HS-27A (cell line): ENCODE measurements at places on chromosomes 2 and 18.

DNA sequence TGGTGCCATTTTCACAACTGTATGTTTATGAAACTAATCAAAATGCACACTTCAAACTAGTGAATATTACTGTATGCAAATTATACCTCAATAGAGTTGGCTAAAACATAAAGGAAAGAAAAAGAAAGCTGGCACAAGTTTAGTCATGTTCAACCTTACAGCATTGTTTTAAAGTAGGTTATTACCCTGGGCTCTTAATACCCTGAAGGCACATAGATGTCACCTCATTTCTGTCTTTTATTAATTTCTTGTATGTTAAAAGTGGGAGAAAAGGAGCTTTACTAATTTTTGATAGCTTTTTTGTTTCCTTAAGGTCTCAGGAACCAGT lies 32.7 kb downstream of the TMEM131 start:
- DNase-seq: no peak

GRCh38 chr2:108351889-108352288 lies 25.9 kb upstream of the SULT1C4 start:
- DNase-seq: no peak

DNA sequence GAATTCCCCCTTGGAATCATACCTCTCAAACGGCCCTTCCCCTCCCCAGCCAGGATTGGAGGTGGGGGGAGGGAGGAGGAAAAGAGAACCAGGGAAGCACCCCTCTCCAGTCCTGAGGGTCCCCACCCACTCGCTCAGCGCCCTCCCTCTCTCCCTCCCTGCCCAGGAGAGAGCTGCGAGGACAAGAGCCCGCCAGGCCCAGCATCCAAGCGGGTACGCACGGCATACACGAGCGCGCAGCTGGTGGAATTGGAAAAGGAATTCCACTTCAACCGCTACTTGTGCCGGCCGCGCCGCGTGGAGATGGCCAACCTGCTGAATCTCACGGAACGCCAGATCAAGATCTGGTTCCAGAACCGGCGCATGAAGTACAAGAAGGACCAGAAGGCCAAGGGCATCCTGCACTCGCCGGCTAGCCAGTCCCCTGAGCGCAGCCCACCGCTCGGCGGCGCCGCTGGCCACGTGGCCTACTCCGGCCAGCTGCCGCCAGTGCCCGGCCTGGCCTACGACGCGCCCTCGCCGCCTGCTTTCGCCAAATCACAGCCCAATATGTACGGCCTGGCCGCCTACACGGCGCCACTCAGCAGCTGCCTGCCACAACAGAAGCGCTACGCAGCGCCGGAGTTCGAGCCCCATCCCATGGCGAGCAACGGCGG lies 14.4 kb downstream of the HOXD3 start:
- DNase-seq: no peak

GRCh38 chr2:46157072-46157965 lies 139.9 kb upstream of the EPAS1 start:
- DNase-seq: no peak

GRCh38 chr2:124316133-124316532 lies 291.0 kb downstream of the CNTNAP5 start:
- no peak for DNase-seq

GRCh38 chr18:68314403-68314802 lies 400.5 kb downstream of the TMX3 start:
- DNase-seq: no peak

DNA sequence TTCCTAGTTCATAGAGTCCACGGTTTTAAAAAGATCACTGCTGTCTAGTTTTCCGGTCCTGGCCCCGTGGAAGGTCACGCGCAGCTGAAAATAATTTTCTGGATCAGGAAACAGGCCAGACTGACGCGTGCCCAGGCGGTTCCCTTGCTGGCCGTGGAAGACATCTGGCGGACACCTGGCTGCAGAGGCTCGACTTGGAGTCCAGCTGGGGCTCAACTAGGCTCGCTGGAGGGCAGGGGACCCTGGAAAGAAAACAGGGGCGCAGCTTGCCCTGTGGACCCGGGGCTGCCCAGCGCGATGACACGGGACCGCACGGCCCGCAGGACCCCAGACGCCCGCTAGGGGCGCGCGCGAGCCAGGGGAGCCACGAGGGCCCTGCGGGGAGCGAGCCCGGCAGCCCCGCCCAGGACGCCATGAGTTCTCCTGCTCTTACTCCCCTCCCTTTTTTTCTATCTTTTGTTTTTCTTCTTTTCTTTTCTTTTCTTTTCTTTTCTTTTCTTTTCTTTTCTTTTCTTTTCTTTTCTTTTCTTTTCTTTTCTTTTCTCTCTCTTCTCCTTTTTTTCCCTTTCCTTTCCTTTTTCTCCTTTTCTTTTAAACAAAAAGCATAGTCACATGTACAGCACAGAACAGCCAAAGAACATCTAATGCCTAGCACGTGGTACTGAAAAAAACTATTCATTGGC lies 43.2 kb upstream of the UBE2F start:
- DNase-seq: no peak

DNA sequence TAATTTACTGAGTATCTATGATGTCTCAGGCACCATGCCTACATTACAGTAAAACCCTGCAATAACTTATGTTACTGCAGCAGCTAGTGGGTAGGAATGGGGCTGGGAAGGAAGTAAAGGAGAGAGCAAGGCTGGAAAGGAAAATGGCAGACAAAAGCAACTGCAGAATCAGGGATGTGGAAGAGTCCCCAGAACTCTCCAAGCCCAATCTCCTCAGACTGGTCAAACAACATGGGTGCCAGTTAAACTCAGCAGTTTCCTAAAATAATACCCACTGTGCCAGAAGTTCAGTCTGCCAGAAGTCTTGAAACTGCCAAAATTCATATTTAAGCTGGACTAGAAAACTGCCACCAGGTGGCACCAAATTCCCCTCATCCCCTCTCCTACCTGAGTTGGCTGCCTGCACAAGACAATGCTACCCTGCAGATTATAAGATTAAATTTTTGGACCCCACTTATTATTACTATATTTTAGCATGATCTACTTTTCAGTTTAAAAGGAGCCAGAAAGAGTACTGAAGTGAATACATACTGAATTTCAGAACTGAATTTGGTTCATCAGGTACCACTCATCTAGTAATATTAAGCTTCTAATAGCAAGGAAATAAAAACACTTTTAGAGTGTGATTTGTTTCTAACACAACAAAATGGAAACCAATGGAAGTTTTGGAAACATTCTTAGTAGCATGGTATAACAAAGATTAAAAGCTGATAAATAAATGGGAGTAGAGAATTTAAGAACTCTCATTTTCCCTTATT lies 86.8 kb upstream of the DNER start:
- no peak for DNase-seq

- DNase-seq: no peak
Observed at GRCh38 chr2:220269367-220269766, 641.9 kb downstream of the SLC4A3 start.

GRCh38 chr18:1048032-1048431 lies 143.4 kb downstream of the ADCYAP1 start:
- no peak for DNase-seq

DNA sequence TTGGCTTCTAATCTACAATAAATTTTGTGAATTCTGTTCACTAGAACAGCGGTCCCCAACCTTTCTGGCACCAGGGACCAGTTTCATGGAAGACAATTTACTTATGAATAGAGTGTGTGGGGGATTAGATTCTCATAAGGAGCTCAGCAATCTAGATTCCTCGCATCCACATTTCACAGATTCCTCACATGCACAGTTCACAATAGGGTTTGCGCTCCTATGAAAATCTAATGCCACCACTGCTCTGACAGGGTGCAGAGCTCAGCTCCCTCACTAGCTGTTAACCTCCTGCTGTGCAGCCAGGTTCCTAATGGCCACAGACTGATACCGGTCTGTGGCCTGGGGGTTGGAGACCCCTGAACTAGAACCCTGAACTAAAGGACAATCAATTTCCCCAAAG lies 1568.6 kb upstream of the NXPH2 start:
- DNase-seq: no peak

DNA sequence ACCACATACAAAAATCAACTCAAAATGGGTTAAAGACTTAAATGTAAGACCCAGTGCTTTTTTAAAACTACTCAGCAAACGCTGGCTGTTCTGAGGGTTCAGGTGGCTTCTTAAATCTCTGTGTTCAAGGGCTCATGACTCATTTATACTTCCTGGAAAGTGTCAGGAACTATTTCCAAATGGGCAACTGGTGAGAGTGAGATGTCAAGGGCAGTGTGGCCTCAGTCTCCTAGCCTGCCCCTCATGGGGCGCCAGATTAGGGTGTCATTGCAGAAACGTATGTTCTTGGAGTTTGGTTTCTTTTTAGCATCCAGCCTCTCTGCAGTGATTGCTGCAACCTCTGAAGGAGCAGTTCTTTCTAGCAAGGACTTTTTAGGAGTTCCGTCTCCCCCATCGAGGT lies 485.4 kb downstream of the TNS1 start:
- no peak for DNase-seq

DNA sequence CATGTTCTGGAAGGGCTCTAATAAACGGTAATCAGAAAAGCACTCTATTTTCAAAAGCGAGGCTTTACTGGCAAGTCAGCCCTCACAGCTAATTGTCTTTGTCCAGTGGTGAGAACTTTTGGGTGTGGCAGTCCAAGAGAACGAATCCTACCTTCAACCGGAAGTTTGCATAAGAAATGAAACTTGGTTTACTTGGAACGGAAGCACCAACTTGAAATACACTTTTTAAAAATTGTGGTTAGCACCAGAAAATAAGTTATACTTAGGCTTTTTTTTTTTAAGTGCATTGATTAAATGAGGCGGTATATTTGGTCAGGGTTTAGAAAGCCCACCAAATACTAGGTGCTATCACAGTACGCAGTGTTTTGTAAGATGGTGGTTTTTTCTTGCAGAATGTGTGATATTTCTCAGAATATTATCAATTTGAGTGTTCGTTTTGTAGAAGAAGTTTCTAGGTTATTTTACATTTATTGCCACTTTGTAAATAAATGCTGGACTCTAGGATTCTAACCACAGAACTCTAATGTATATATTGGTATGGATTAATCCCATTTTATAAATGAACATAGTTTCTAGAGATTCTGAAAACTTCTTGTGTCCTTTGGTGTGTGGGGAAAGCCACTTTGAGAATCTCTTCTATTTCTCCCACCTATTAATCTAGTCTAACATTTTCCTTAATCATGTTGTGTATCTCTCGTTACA lies 1.2 kb downstream of the MYL12A start:
- no peak for DNase-seq

GRCh38 chr2:32792416-32792815 lies 154.3 kb upstream of the LTBP1 start:
- no peak for DNase-seq

- peak; percentile 86 for DNase-seq
Observed at GRCh38 chr2:127810619-127811396, at the start of gene WDR33. TSS of gene WDR33 (minus strand) at chr2:127811171. CDS start at chr2:127770981, 40,190 bp downstream.
